ENCODE measurements at places on chromosomes 4 and X.

GRCh38 chr4:87589531-87589930 is 18.8 kb upstream of the DSPP start:
- no peak for DNase-seq

- no peak for DNase-seq
These were observed 39.2 kb downstream of the MTHFD2L start for GRCh38 chr4:74197080-74197479.

DNA sequence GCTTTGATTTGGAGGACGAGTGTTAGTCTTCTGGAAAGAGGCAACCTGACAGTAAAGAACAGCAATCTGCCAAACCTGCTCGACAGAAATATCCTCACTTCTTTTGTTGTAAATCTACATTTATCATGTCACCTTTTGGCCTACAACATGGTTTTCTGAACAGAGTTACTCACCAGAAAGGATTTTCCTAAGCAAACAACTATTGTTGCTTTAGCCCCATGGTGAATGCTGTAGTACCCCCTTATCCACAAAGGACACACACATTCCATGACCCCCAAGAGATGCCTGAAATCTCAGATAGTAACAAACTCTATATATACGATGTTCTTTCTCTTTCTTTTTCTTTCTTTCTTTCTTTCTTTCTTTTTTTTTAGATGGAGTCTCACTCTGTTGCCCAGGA is 42.7 kb downstream of the TMEM150C start:
- DNase-seq, result no peak

DNA sequence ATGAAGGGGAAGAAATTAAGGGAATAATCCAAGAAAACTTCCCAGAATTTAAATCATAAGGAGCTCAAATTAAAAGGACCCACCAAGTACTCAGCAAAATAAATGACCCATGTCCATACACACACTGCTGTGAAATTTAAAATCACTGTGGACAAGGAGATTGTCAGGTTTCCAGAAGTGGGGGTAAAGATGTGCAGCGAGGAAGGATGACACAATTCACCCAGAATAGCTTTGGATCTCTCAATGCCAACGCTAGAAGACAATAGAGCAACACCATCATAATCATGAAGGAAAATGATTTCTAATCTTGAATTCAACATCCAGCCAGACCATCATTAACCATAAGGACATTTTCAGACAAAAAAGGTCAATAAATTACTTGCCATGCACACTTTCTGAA is 65.7 kb downstream of the CASK start:
- DNase-seq, result no peak

DNA sequence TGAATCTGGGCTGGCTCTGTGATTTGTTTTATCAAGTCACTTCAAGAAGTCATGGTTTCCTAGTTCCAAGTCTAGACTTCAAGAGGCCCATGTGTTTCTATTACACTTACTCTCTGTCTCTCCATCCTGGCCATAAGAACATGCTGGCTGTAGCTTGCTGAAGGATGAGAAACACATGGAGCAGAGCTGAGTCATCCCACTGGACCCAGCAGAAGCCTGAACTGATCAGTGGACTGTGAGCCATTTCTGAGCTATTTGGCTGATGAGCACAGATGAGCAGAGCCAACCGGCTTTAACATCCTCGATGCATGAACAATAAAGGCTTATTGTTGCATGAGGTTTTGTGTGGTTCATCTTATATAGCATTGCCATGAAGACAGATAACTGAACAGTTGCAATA is 290.6 kb upstream of the BOD1L1 start:
- no peak for DNase-seq

GRCh38 chrX:21745756-21746155 is 12.2 kb downstream of the SMPX start:
- peak; percentile 25 for DNase-seq

DNA sequence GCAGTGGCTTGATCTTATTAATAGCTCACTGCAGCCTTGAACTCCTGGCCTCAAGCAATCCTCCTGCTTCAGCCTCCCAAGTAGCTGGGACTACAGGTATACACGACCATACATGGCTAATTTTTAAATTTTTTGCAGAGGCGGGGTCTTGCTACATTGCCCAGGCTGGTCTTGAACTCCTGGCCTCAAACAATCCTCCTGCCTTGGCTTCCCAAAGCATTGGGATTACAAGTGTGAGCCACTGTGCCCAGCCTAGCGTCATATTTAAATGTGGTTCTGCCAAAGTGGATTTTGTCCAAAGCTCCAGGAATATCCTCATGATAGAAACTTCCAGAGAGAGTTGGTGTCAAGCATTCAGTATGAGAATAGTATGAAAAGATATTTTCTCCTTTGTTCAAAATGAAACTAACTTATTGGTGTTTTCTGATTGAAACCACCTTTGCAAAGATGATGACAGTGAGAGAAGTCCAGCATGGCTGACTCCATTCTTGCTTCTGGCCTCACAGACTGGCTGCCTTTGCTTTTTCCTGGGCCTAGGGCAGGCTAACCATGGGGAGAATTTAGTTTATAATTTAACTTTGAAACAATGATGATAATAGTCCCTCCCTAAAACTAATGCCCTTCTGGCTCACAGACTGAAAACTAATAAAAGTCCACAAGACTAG is 129.0 kb downstream of the C4orf51 start:
- no peak for DNase-seq

- no peak for DNase-seq
These were observed 95.8 kb upstream of the EGFL6 start for GRCh38 chrX:13473442-13474163.

- no peak for DNase-seq
These were observed 69.7 kb downstream of the REELD1 start for GRCh38 chr4:146283758-146284651.

GRCh38 chr4:4585012-4585670 is 43.3 kb upstream of the STX18 start:
- no peak for DNase-seq

GRCh38 chr4:56728512-56728911 is 47.4 kb upstream of the HOPX start:
- no peak for DNase-seq

DNA sequence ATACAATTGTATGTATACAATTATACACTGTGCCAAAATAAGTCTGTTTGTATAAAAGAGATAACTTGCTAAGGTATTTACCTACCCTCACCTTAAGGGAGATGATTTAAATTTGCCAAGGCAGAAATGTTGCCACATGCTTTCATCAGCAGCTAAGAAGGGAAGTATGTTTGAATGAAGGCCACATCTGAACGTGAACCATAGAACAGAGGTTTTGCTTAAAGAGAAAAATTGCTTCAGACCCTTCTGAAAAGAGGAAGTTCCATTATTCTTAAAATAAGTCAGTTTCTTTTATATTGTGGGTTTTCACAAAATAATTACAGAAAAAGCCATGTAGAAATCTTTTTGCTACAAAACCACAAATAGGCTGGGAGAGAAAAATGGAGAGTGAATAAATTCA is 621.5 kb upstream of the HTR2C start:
- DNase-seq, result no peak

DNA sequence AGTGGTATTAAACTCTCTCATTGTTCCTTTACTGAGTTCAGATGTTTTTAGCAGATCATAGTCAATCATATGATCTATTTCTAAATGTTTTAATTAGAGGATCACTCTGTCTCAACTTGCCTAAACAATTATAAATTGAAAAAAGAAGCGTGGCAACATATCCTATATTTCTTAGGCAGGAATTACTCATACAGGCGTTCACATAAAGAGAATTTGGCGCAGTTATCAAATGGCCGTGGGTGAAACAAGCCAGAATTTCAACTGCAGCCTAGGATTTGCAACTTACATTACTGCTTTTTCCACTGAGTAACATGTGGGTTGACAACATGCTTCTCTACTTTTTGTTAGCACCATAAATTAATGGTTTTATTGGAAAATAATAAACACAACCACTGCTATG is 141.3 kb downstream of the CPE start:
- DNase-seq, result no peak

DNA sequence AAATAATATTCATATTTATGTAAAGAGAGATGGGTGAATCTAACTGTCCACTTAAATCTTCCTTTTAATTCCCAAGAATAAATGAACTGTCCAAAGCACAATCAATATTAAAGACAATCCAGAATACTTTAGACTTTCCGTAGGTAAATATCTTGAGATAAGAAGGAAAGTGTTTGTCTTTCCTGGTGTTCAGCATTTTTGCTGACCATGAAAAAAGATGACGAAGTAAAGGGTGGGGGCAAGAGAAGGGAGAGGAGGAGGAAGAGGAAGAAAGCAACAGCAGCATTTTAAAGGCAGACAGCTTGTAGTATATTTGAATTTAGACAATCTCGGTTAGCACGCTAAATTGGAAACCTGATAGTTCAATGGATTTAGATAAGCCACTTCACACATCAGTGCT is 498.2 kb downstream of the KCNIP4 start:
- no peak for DNase-seq

- DNase-seq, result no peak
These were observed 15.1 kb upstream of the FGFR3 start for GRCh38 chr4:1777822-1778641.
